ENCODE measurements at places on chromosomes 7 and 10.

DNA sequence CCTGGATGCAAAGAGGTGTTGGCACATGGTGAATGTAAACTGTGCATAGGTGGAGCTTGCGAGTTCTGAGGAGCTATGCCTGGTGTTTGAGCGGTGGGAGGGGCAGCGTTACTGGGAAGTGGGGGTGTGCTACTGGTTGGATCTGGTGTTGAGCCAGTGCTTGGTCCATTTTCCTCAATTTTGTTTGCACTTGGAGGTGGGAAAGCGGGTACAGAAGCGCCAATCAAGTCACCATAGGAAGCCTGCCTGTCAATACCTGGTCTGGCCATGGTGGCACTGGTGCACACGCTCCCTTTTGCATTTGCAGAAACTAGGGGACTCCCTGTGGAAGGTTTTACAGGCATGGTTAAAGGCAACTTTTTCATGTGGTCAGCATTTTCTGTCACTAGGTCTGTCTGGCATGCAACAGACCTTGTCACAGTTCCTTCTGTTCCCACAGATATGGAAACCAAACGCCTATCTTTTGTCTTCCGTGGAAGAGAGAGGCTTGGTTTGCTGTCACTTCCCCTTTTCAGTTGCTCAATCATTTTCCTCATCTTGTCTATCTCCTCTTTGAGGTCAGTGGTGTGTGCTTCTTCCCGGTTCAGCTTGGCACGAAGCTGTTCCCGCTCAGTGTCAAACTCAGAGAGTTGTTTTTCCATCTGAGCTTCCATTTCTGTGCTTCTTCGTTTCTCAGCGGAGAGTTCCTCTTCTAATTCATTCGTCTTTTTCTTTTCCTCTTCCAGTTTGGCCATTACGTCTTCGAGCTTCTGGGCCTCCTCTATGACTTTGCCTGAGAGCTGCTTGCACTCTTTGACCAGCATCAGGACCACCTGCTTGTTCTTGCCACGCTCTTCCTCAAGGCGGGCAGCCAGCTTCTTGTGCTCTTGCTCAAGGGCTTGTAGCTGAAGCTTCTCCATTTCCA lies 81.1 kb downstream of the CTTNBP2 start:
- DNase-seq: no peak

GRCh38 chr10:77561991-77562390 lies 75.6 kb downstream of the KCNMA1 start:
- no peak for DNase-seq

DNA sequence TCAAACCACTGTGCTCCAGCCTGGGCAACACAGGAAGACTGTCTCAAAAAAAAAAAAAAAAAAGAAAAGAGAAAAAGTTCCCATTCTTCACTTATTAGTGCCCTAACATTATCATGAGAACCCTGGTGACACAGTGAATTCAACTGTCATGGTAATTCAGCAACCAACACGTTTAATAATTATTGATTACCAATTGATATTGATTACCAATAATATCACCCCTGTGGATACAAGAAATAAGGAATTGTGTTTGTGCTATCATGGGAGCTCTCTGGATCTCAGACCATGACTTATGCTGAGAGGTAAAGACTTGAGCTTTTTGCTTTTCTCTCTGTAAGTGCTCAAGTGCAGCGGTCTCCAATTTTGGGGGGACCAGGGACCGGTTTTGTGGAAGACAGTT lies 195.3 kb downstream of the TPST1 start:
- DNase-seq: no peak

DNA sequence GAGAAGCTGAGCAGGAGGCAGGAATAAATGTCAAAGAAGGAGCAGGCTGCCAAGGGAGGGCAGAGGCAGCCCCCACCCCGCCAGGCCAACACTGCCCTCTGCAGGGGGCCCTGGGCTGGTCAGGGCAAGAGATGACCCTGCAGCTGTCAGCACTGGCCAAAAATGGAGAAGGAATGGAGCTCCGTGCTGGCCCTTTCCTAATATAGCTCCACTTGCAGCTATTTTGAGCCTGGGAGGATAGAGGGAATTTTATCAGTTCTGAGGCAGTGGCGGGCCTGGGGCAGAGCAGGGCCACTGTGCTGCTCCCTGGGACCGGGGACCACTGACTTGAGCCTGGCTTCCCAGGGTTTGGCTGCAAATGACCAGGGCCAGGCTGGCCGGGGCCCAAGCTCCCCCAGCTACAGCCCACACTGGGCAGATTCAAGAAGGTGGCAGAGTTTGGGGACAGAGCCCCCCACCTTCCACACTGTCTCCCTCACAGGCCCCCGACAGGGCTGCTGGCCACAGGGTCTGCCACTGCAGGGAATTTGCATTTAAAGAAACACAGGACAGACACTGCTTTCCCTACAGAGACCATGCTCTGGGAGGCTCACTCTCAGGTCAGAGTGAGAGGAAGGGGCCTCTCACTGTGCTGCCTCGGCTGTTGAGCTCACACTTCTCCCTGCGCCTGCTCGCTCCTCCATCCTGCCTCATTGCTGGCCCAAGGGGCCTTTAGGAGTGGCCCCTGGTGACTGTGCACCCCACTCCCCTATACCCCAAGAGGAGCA lies 16.2 kb downstream of the LDB3 start:
- DNase-seq: peak; percentile 68

GRCh38 chr10:28082316-28082715 lies 83.4 kb upstream of the ODAD2 start:
- DNase-seq: no peak

DNA sequence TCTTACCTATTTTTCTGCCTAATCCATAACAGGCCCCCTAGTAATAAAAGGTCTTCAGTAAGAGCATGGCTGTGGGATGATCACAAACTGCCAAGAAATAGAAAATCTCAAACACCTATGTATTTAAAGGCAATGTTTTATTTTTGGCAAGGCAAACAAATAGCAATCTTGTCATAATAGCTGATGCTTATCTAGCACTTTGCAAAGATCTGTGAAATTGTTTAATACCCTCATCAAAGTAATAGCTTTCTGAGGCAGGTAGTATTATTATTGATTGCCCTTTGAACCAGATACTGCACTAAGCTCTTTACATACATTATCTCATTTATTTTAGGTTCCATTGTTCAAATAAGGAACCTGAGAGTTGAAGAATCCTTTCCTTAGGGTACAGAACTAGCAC lies 1.6 kb upstream of the CADPS2 start:
- DNase-seq: no peak

GRCh38 chr10:79023240-79024162 lies 45.3 kb upstream of the ZMIZ1 start:
- DNase-seq: peak; percentile 55

DNA sequence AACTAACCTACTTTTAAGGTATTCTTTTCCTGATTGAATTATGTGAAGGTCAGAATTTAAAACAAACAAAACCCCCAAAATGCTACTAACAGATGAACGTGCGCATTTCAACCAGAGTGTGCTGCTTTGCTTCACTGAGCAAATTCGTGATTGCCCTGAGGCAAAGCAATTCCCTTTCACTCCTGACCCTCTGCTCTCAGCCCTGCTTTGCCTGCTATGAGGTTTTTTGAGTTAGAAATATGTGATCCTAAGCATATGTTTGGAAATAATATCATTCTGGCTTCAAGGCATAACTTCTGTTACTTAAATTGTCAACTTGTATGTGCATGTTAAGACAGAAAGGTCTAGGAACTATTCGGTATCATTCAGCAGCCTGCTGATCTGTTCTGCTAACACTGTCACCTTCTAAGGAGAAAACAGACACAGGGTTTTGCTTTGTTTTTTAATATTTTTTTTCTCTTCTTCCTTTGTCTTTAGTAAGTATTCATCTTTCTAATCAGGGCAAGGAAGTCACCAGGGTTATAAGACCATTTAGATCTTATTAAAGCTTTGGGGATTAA lies 124.2 kb downstream of the GNAT3 start:
- DNase-seq: no peak

GRCh38 chr10:64976150-64976549 lies 1454.9 kb downstream of the REEP3 start:
- DNase-seq: no peak

- DNase-seq: no peak
These were observed 34.6 kb upstream of the MALRD1 start for GRCh38 chr10:19014034-19014433.

DNA sequence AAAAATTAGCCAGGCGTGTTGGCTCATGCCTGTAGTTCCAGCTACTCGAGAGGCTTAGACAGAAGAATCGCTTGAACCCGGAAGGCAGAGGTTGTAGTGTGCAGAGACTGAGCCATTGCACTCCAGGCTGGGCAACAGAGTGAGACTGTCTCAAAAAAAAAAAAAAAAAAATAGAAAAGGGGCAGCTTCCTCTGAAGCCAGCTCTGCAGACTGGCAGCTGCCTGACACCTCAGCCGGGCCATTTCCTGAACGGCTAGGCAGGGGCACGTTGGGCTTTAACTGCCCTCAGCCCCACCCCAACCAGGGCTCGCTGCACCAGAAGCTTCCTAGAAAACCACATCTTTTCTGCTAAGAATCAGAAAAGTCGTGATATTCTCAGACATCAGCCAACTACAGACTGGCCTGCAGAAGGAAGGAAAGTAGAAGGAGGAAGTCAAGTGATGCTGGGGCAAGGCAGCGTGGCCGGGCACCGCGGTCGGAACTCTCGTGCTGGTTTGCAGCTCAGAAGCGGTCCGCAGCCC lies 38.0 kb downstream of the PRKAG2 start:
- no peak for DNase-seq

- no peak for DNase-seq
These were observed 121.4 kb upstream of the PHYHIPL start for GRCh38 chr10:59055045-59055444.

DNA sequence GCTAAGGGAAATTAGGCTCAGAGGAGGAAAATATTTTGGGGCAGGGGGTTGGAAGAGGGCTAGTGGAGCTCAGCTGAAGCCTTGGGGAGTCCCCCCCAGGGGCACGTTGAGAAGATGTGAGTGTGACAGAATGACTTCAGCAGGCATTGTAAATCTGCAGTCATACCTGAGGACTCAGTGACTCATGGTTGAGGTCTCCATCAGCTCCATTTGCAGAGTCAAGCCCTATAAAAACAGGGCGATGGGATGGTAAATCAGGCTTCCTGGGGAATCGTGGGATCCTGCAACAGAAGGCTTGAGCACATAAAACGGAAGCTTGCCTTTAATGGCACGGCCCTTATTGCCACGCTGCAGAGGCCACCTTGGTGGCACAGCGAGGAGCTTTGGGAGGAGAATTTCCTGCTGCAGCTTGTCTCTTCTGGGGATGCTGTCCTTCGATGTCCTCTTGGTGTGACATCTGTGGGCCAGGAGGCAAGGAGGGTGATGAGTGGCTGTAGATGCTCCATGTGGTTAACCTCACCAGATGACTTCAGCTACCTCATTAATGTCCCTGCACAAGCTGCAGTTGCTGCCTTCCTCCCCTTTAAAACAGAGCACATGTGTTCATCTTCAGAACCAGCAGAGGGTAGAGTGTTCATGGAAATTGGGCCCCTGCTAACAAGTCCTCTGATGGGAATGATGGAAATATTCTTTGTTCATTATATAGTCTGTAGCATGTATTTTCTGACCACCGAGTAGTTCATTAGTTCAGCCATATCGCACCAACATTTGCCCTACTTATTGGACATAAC lies 285.9 kb downstream of the LRMDA start:
- no peak for DNase-seq

- no peak for DNase-seq
These were observed 13.1 kb downstream of the UMAD1 start for GRCh38 chr7:7653593-7654187.

GRCh38 chr10:59585046-59585700 lies 124.5 kb downstream of the SLC16A9 start:
- no peak for DNase-seq

DNA sequence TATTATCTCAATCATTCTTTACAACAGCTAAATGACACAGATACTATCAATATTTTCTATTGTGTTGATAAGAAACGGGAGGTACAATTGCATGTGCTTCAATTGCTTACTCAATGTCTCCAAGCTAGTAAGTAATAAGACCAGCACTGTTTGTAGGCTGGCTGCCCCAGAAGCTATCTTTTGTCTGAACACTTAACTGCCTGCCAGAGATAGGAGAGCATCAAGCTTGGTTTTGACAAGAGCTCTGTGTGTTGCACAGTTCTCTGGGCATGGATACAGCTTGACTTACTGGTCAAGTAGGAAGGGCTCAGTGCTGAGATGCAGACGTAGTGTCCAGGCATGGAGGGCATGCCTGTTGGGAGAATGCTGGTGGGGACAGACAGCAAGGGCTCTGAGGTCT lies 26.3 kb upstream of the CAPZA2 start:
- no peak for DNase-seq

DNA sequence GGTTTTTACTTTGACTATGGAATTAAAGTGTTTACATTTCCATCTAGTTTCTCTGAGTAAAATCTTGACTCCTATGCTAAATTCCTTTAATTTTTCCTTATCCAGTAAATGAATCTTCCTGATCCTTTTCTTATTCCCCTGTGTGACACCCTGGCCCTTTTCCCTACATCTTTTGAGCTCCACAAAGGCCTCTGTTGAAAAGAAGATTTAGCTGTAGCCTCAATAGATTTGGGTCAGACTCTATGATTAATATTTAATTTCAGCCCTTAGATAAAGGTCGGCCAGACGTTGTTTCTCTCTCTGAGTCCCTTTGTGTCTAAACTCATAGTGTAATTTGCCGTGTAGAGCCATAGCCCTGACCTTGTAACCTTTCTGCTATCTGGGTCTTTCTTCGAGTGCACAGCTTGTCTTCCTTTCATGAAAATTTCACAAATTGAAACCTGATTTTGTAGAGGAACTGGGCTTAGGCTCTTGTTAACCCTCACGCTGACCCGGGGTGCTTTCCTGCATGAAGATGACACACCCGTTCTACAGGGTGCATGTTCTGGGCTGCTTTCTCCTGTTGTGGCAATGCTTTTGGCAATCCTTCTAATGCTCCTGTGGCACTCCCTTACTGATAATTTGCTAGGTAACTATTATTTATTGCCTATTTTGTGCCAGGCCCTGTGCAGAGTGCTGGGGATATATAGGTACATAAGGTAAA lies 21.2 kb downstream of the LSMEM1 start:
- DNase-seq: no peak

DNA sequence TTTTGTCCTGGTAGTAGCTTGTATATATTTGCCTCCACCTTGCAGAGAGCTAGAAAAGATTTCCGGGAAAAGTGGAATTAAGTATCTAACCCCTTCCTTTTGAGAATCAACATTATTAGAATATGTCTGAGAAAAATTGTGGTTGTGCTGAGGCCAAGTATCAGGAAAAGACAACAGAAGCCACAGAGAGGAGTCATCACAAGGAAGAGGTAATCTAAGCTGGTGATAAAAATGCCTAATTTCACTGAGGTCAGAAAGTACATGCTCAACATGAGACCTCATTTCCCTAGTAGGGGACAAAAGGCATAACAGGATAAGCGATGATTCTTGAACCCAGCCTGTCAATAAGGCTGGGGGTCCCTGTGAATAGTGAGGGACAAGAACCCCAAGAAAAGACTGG lies 97.0 kb upstream of the PDE1C start:
- DNase-seq: no peak

GRCh38 chr10:130554701-130555410 lies 418.7 kb downstream of the GLRX3 start:
- no peak for DNase-seq

- no peak for DNase-seq
These were observed 27.9 kb upstream of the EIF5AL1 start for GRCh38 chr10:79484476-79484875.

DNA sequence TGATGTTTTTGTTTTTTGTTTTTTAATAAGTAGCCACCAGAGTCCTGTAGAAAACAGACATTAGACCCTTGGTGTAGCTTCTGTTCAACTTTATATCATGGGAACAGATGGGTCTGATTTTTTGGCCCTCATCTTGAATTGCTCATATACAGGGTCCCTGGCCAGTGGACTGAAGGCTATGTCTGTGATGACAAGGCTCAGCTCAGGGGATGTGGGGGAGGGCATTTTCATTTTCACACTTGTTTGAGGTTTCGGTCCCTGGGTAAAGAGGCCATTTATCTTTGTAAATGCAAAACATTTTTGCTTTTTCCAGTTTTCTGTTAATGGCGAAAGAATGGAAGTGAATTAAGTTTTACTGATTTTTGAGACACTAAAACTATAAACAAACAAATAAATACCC lies 257.6 kb upstream of the PHYHIPL start:
- no peak for DNase-seq
